ENCODE measurements at places on chromosomes 3 and 15.

- DNase-seq: no peak
Observed at GRCh38 chr3:41424543-41425300, 225.4 kb downstream of the CTNNB1 start.

GRCh38 chr3:71695000-71695482, 30.2 kb downstream of the EIF4E3 start:
- no peak for DNase-seq

DNA sequence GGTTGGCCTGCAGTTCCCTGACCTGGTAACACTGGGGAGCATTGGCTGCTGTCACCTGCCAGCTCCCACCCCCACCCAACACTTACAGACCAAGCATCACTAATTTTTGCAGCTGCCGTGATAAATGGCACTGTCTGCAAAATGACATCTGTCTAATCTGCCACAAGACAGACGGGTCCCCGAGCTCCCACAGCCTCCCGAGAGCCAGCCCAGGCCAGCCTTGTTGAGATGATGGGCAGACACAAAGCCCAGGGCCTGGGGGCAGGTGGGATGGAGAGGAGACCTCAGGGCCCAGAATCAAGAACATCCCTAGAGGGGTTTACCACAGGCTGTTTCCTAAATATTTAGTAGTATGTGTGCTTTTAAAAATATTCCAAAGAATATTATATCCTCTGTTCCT, 203.4 kb downstream of the TBC1D2B start:
- DNase-seq: no peak

DNA sequence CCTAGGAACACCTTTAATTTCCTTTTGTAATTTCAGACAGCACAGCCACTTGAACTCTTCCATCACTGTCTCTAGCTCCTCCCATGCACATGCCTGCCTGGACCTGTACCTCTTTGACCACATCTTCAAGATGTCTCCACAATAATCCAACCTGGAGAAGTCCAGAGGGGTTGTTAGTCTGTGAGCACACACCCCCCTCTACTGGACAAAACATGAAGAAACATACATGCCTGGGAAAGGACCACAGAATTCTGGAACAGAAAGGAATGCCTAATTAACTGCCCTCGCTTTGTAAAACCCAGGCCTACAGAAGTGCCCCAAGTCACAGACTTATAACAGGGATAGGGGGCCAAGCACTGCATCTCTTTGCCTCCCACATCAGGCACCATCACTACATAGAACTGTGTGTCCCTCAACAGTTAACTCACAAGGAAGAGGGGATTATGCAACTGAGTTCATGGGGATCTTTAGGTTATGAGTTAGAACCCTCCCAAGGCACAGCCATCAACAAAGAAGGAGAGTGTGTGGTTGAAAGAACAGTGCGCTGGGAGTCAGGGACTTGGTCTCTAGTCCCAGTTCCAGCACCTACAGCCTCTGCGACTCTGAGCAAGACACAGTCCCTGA, 61.7 kb downstream of the FMN1 start:
- no peak for DNase-seq

- no peak for DNase-seq
Observed at GRCh38 chr3:13927295-13927694, 47.4 kb upstream of the WNT7A start.

- DNase-seq: no peak
Observed at GRCh38 chr3:13115576-13115910, 42.3 kb upstream of the IQSEC1 start.

GRCh38 chr3:61605589-61606175, 44.3 kb downstream of the PTPRG start:
- no peak for DNase-seq

All from stimulated activated CD4-positive, alpha-beta T cell treated with anti-CD3 and anti-CD28 coated beads, Interleukin-1b, Interleukin-23, amount 100 ng/mL, for 24 hours (primary cell).